ENCODE measurements at places on chromosomes 5 and 9.

GRCh38 chr5:88883059-88883835 is at the start of gene MEF2C:
Gene MEF2C (minus strand): TSS chr5:88883184. CDS start chr5:88823788, 59,396 bp downstream.
- peak; percentile 67 for DNase-seq

DNA sequence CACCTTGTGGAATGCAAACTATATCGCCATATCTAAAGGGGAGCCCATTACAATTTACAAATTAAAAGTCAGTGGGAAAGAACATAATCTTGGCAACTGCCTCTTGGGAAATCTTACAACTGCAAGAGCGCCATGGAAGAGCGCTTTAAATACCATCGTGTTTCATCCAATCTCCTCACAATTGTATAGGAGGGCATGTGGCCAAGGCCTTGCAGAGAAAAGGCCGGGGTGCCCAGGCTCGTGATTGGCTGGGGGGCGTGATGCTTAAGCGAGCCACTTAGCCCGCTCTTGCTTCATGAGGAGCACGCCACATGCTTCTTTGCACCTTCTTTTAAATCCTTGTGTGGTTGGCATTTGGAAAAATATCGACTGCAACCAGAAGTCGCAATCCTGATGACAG is 69.8 kb upstream of the NFIB start:
- no peak for DNase-seq

GRCh38 chr5:16616536-16617273 is at the start of gene RETREG1:
Gene RETREG1 (minus strand): TSS chr5:16616997. CDS start chr5:16616971, 26 bp downstream.
- DNase-seq = peak; percentile 63

DNA sequence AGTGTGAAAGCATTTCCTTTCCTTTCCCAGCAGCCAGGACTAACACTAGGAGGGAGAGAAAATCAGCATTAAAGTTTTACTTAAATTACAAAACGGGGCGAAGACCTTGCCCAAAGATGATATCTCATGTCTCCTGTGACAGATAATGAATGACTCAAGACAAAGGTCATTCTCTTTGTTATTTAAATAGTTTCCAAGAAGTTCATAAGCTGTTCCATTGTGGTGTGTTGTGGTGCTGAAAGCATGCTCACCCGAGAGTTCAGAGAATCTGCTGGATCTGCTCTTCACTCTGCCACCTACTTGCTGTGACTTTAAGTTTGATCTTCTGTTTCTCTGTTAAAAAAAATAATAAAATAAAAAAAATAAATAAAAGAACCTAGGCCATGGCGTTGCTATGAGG is 265.9 kb upstream of the NR4A3 start:
- no peak for DNase-seq

DNA sequence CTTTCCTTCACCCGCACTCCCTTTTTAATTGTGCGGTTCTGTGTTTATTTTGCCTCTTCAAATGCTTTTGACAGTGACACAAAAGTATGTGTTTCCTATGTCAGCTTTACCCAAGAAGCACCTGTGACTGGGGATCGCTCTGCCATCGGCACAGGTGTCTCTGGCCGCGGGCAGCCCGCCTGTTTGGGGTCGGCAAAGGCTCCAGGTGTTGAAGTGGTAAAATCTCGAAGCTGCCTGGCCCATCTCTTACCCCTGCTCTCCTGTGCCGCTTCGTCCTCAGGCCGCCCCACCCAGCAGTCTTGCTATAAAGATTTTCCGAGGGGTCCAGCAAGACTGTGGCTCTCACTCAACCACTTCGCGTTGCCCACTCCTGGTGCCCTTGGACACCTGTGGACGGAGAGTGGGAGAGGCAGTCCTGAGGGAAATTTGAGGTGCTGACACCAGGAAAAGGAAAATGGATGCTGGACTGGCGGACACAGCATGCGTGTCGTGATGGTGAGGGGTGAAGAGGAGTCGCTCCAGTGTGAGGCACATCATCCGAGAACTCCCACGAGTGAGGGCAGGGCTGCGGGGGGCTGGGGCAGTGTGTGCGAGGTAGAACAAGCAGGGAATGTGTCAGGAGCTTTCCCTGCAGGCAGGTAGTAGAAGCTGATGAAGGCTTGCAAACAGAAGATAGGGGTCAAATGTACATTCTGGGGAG is 29.1 kb upstream of the CEP72 start:
- DNase-seq = no peak

- no peak for DNase-seq
These were observed 59.5 kb upstream of the ALDH1B1 start for GRCh38 chr9:38333047-38333446.

DNA sequence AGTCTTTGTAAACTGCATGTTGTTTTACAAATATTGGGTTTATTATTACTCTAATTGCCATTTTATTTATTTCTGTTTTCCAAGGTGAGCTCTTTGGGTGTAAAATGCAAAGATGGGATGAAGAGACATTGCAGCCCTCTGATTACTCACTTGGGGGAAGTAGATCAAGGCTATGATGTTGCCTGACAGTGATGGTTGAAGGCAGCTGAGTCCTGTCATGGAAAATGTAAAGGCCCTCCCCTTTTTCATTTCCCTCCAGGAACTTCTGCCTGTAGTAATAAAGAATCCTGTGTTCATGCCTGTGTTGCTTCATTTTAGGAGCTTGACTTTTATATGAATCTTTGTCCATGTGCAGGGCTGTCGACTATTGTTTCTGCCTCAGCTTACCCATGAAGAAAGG is 605.4 kb upstream of the CLINT1 start:
- no peak for DNase-seq

DNA sequence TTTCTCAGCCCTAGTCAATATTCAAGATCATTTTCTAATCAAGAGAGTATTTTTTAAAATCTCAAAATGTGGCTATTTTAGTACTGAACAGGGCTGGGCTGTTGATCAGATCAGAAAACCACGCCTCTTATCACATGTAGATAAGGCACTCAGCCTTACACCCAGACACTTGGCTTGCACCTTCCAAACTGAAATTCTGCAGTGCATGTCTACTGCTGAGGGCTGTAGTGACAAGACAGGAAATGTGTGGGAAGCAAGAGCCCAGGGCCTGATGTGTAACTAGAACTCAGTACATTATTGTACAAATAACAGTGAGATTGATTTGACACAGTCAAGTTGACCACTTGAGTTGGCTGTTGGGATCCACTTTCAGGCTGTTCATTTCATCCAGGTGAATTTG is 48.6 kb downstream of the UBE2QL1 start:
- DNase-seq = no peak

GRCh38 chr9:35108946-35109575 is 6.1 kb upstream of the STOML2 start:
- DNase-seq = no peak

GRCh38 chr5:93092349-93093105 is 488.5 kb downstream of the NR2F1-AS1 start:
- no peak for DNase-seq

DNA sequence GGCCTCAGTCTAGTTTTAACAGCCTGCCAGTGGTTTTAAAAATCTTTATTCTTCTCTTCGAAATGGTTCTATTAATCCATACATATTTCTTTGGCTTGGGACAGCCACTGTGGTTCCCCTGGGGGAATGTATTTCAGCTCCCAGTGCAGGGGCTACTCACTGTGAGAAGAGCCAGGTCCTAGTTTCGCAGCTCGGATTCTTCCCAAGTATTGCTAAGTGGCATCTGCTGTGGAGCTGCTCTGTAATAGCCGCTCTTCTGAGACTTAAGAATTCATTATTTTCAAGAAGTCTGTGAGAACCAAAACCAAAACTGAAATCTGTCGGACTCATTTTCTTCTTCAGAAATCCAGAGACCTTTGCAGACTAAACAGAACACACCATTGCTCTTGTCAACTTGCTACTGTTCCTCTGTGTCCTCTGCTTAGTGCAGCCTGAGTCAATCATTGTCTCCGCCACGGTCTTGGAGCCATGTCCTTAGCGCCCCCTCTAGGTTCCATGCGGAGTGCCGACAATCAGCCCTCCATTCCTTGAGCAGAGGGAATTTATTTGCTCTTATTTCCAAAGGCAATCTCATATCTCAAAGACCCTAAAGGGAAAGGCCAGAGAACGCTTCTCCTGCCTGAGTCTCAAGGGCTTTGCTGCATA is 478.2 kb downstream of the SPATA31D1 start:
- DNase-seq = peak; percentile 9

- DNase-seq = no peak
These were observed 6.9 kb downstream of the CRB2 start for GRCh38 chr9:123362856-123363255.

- DNase-seq = no peak
These were observed 119.7 kb upstream of the TARS1 start for GRCh38 chr5:33321026-33321425.

DNA sequence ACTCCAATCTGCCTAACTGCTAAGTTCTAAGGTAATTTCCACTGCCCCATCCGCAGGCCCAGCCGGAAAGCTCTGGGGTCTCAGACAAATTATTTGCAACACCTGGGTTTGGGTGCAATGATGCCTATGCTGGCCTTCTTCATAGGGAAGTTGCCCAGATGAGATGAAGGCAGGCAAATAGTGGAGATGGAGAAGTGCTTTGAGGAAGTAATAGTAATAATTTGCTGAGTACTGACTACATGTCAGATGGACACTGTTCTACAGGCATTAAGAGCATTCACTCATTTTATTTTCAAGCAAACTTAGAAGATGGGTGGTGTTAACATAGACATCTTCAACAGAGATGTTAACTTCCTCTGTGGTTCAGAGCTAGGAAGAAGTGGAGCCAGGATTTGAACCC is 3.8 kb downstream of the PCDH12 start:
- DNase-seq = no peak

- DNase-seq = no peak
These were observed 39.6 kb upstream of the SH3PXD2B start for GRCh38 chr5:172493906-172494305.

DNA sequence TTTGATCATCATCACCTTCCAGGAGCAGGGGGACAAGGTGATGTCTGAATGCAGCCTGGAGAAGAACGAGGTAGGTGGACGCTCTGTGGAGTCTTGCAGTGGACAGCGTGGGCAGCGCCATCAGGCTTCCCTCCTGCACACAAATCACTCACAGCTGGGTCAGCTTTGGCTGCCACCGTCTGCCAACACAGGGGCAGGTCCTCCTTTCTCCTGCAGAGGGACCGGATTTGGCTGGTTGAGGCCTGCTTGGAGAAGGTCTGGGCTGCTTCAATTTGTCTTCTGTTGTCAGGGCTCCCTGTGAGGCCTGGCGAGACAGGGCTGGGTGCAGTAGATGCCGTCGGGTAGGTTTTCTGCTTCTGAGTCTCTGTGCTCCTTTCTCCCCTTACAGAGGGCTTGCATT is 180.6 kb downstream of the CACNA1B start:
- no peak for DNase-seq

GRCh38 chr5:137218471-137218870 is 280.7 kb downstream of the SPOCK1 start:
- no peak for DNase-seq

DNA sequence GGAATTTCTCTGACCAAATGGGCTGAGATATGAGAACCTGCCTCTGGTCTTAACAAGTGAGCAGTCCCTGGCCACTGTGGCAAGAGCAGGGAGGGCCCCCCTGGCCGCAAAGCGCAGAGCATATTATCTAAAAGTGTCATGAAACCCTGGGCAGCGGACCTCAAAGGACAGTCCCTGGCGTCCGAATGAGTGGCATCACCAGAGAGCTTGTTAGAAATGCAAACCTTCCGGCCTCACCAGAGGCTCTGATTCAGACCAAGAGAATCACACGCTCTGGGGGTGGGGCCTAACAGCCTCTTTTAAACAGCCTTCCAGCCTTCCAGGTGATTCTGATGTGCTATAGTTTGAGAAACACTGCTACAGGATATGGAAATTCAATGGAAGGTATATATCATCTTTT is 10.9 kb downstream of the PTPN3 start:
- no peak for DNase-seq

- no peak for DNase-seq
These were observed 69.6 kb upstream of the TAF1L start for GRCh38 chr9:32705059-32705458.

- DNase-seq = no peak
These were observed 200.1 kb downstream of the MEF2C start for GRCh38 chr5:88682881-88683361.

DNA sequence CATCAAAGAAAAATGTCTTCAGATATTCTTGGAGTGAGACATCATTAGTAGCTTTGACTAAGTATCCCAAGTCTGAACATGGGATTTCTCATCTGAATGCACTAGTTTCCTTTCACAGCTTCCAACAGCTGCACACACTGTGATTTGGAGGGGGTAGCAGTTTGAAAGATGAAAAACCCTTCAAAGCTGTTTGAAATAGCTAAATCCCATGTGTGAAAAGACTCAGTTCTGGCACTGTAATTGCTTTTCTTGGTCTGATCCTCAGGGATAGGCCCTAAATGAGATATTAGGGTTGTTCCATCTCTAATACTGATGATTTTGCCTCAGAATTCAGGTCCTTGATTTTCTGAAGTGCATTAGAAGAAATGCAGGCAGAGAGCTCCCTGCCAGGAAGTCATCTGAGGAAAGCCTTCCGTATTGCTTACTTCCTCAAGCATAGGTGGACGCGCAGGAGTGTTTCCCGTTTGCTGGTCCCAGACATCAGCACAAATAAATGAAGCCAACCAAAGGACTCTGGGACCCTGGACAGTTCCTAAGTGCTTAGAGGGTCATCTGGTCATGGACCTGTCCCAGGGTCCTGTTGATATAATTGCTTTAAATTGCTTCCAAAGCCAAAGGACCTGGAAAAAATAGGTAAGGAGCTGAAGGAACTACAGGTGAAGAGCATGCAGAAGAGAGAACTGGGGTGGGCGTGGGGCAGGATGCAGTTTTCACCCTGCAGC is 25.6 kb upstream of the FRMPD1 start:
- DNase-seq = no peak

DNA sequence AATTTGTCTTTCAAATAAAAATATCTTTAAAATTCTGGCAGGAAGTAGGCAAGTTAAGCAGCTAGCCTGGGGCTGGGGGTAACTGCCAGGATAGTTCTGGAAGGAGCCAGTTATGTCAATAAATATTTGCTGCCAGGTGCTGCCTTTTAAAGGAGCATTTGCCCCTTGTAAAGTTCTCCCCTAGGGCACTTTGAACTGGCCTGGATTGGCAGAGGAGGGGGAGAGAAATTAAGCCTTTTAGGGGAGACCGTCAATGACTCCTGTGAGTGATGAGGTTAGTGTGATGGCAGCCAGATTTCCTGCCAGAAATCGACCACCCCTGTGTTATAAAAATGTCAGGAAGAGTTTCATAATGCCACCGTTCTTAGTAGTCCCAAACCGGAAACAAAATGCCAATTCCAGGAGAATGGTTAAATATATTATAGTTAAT is 89.8 kb upstream of the ELL2 start:
- no peak for DNase-seq

- no peak for DNase-seq
These were observed 113.5 kb upstream of the PPP1R26 start for GRCh38 chr9:135366104-135366503.

DNA sequence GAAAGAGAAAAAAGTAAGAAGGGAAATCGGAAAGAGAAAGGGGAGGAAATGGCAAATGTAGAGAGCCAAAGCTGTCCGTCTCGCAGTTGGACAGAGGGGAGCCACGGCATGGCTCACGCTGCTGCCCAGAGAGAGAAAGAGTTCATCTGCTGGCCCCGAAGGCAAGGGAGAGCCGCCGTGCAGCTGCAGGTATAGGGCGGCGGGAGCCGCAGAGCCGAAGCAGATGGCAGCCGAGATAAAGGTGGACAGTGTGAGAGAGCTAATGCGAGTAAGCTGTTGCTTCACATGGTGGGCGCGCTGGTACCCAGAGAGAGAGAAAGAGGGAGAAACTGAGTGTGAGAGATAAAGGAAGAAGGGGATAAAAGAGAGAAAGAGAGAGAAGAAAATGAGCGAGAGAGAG is 188.4 kb upstream of the PPP1R26 start:
- no peak for DNase-seq
